ENCODE measurements at places on chromosomes 1 and 21. TPM values are rescaled to one million over a fixed set of nuclear protein-coding genes. Genes with fewer than 3 reads are reported as not detected.

DNA sequence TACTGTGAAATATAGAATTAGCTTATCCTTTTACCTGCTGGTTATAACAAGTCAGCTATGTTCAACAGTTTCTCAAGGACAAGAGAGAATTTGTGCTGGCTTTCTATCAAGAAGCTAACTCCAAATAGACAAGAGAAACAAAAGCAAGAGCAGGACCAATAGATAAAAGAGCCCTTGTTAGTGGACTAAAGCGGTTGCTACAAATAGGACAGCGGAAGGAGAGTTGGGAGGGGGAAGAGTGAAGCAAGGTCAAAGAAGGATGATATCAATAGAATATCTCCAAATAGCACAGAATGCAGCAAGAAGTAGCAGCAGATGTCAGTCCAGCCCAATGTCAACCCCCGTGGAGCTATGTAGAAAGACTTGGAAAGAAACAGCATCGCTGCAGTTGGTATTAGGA lies 53.0 kb upstream of the AKT3 start:
- DNase-seq, result peak; percentile 48

DNA sequence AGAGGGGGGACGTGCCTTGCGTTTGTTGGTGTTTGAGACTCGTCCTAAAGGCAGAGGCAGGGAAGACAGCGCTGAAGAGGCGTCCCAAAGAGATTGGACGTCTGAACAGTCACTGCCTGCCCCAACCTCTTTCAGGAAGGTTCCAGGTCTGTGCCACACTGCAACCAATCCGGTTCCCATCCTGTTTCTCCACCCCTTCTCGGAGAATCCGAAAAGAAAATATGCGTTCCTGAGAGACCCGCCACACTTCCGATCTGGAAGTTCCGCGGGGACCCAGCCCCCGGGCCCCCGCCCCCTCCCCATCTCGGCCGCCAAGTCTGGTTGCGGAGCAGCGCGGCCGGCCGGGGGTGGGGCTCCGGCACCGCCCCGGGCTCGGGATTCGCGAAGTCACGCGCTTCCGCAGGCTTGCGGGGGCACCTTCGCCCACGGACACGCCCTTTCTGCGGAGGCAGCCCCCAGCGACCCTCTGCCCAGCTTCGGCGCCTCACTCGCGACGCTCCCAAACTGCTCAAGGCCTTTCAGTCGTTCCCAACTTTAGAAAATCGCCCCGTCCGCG lies 124.5 kb upstream of the DPYD start:
- DNase-seq, result no peak

- DNase-seq, result no peak
Measured at GRCh38 chr21:43994085-43994484, 18.0 kb upstream of the TRAPPC10 start.

GRCh38 chr1:29645586-29645985 lies 409.3 kb downstream of the PTPRU start:
- DNase-seq, result no peak

DNA sequence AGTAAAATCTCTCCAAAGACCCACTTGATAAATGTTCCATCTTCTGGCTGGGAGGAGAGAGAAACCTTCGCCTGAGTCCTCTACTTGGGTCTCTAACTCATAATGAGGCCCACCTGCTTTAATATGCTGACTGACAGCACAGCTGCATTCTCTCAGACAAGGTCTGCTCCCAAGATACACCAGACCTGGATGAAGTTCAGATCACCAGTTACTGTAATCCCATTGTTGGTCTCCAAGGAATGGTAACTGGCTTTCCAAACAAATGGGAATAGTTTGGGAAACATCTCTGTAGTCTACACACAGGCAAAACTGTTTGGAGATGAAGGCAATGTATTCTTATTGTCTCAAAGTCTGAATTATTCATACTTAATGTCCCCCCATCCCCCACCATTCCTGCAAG lies 27.9 kb upstream of the COL24A1 start:
- no peak for DNase-seq

DNA sequence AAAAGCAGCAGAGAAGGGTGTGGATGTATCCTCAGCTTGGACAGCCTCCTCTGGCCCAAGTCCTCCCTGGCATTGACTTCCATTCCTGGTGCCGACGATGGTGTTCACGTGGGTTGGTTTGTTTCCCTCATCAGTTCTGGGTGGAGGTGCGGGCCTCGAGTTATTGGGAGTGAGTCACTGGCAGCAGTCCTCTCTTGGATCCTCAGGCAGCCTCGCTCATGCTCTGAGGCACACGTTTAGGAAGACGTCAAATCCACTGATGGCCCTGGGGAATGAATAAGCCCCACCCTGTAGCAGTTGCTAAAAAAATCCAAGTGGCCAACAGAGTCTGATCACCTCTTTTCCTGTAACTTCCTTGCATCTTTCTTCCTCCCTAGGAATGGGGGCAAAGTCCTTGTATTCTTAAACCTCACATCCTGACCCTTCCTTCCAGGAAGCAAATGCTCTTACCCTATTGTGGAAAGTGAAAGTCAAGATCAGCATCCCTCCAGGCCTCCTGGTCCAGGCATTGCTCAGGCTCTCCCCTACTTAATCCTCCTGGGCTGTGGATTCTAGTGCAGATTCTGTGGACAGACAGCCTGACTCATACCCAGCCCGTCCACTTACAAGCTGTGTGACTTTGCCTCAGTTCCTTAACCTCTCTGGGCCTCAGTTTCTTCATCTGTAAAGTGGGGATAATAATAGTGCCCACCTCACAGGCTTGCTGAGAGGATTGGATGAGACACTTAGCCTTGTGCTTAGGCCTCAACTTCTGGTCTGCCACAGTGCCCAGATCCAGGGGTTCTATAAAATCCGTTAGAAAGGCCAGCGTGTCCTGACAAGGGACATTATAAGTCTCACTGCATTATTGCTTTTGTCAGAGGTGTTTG lies 111.1 kb downstream of the TLR5 start:
- DNase-seq, result no peak

DNA sequence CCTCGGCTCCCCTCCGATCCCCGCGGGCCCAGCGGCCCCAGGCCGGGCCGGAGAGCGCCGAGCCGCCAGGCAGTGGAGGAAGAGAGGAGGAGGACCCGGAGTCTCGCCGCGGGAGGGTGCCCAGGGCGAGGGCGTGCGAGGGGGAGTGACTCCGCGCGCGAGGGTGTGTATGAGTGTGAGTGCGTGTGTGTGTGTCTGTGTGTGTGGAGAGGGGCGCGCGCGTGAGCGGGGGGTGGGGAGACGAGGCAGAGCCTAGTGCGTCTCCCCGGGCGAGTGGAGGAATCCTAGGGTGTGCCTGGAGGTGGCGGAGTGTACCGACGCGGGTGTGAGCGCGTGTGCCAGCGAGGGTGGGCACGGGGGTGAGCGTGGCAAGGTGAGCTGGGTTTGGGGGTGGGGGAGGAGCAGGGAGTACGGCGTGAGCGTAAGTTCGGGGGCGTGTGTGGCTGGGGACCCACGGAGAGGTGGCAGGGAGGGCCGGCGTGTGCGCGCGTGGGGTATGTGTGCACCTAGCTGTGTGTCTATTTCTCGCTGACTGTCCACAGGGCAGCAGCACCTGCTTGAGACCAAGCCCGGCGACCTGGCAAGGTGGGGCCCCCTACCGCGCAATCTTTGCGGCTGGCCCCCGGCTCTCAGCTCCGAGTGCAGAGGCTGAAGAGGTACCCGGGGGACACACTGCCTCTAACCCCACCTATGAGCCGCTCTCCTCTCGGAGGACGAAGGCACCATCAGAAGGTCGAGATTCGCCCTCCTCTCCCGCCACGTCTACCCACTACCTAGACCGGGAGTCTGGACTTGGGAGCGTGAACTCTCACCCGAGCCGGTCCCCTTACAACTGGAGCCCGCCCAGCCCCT lies 784 bp upstream of the KCND3 start:
- DNase-seq, result no peak

GRCh38 chr1:210573141-210573540 lies 244.4 kb downstream of the HHAT start:
- no peak for DNase-seq

GRCh38 chr1:198018529-198018928 lies 101.4 kb downstream of the LHX9 start:
- DNase-seq, result no peak

DNA sequence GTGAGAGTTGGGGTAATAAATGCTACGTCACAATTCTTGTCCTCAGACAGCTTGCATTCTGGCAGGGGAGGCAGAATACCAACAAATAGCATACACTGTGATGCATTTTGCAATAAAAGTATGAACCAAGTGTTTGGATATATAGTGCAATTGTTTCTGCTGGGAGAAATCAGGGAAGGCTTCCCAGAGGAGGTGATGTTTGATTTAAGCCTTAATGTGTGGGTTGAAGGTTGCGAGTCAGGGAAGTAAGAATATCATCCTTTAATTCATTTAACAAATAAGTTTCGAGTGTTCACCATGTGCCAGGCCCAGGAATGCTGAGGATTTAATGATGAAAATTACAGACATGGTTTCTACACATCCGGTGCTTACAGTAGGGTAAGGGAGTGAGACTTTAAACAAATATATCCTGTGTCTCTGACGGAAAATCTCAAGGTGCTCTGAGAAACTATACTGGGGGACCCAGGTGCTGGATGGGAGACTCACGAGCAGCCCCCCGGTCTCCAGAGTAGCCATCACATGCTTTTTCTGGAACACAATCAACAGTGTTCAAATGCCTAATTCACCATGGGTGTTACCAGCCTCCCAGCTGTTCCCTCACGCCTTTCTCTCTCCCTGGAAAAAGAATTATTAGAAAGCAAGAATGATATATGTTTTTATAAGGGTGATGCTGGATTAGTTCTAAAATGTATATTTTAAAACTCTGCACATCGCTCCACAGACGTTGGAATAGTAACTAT lies 31.7 kb downstream of the RASSF5 start:
- DNase-seq, result no peak

DNA sequence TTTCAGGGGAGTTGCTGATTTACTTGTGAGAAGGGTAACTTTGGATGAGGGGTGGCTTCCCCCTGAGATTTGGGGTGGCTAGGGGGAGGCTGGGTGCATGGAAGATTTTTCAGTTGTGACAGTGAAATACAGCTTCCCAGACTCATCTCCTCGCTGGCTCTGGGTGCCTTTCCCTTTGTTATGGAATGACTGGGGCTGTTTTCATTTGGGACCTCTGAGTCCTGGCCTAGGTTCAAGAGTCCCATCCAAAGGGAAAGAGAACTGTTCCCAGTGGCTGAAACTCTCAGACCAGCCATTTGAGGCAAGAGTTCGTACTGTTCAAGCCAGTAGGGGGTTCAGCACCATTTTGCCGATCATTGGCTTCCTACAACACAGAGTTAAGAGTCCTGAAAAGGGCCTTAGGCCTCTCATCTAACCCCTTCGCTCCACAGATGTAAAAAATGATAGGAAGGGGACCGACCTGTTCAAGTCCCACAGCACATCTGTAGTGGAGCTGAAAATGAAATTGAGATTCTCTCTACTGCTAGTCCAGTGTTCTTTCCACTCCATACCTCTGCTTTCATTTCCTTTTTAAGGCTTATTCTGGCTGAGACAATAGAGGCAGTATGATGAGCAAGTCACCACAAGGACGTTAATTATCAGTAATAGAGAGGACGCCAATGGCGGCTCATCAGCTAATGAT lies 958 bp downstream of the DDR2 start:
- peak; percentile 53 for DNase-seq

- DNase-seq, result no peak
Measured at GRCh38 chr1:169089776-169090175, 16.7 kb upstream of the ATP1B1 start.

- DNase-seq, result no peak
Measured at GRCh38 chr1:218397752-218398339, 52.7 kb downstream of the TGFB2 start.

The FCRLB gene
- total RNA-seq, result 6.0 TPM

The SPRR5 gene
- not detected for total RNA-seq

The SLC35F3 gene
- 0.03 TPM for total RNA-seq

The RGS8 gene
- not detected for total RNA-seq

The KCNJ6 gene
- total RNA-seq, result not detected

The SPAG17 gene
- total RNA-seq, result not detected

The ERICH3 gene
- not detected for total RNA-seq
